Left forelimb (tissue), 1 donor: ENCODE measurements at places on chromosomes 7 and 10.

- no peak for DNase-seq
Observed at GRCh38 chr7:42606193-42606905, 305.5 kb downstream of the C7orf25 start.

DNA sequence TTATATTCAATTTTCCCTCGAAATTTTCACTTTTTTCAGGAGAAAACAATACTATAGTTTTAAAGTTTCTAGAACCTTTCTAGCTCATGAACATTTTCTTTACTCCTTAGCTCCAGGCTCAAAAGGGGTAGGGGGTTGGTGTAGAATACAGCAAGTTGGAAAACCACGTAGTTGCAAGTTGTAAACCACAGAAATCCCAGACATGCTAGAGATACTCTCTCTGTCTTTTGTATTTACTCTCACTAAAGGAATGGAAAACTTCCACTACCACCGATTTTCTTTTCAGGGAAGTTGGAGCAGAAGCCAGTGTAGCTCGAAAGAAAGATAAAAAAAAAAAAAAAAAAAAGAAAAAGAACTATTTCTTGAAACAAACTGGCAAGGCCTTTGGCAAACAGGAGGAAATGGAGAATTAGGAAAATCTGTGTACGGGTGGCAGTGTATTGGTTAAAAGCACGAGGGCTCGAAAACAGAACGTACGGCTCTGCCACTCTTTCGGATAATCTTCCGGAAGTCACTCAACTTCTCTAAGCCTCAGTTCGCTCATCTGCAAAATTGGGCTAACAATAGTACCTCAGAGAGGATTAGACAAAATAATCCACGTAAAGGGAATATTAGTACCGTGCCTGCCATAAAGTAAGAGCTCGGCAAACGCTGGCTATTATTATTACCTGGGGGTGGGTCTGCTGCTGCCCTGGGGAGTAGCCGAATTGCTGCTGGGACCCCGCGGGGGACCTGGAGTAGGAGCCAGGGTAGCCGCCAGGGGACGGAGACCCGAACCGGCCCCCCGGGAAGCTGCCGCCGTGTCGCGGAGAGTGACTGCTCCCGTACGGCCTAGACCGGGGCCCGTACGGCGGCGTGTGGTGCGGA, 628 bp downstream of the MPLKIP start:
- no peak for DNase-seq

- no peak for DNase-seq
Observed at GRCh38 chr10:104321725-104322415, 16.4 kb downstream of the ITPRIP start.

GRCh38 chr10:299969-300368, 164.7 kb downstream of the ZMYND11 start:
- no peak for DNase-seq

GRCh38 chr10:110348336-110348735, 43.6 kb upstream of the SMNDC1 start:
- DNase-seq = no peak

DNA sequence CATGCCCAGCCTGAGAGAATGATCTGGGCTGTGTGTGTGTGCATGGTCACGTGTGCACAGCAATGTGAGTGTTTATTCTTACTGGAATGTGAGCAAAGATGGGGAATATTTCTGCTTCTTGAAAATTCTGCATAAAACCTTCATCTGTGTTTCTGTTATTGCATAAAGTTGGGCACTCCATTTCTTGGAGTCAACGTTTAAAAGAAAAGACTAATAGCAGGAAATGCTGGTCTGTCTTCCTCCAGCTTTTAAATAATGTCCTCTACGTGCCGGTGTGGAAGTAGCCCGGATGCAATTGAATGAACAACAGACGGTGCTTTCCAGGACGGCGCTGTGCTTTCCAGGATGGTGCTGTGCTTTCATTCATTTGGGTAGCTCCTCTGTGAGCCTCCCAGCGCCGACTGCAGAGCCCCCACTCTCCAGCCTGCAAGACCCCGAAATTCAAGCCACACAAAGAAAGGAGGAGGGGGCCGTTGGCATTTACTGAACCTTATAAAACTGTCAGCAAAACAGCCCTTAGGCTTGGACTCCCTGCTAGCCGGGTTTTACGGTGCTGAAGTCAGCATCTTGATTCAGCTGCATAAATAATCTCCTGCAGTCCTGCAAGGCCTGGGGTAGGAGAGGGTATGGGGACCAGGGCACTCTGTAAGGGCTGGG, 158.2 kb upstream of the PRKCQ start:
- DNase-seq = no peak

GRCh38 chr7:17849504-17849903, 90.8 kb downstream of the SNX13 start:
- DNase-seq = no peak

DNA sequence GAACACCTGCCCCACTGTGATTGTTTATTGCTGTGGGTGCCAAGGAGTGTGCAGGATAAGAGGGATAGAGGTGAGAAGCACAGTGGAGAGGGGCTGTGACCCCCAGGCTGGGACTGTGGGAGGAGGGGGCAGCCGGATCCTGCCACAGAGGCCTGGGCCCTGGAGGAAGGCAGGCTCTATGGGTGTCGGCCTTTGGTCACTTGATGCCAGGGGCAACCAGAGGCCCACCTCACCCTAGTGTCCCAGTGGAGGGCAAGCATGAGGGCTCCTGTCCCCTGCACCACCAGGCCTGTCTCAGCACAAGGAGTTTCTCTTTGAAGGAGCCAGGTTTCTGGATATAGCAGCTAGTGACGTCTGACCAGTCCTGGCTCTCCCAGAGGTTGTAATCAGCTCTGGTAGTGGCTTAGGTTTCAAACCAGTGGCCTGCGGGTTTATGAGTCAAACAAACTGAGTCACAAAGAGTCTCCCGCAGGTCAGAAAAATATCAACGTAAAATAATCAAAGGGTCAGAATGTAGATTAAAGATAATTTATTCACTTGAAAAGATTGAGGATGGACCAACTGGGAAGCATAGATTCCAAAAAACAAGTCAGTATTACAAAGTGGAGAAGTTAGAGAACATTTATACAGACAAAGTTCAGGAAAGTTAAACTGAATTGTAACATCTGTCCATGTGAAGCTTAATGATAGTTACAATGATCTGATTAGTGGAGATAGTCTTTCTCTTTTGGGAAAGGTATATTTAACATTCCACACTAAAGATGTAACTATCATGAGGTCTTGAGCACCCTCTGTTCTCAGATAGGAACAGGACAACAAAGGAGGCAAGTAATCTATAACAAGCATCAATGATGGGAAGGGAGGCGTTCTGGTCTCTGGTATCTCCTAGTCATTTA, 37.2 kb upstream of the ZNF488 start:
- no peak for DNase-seq

DNA sequence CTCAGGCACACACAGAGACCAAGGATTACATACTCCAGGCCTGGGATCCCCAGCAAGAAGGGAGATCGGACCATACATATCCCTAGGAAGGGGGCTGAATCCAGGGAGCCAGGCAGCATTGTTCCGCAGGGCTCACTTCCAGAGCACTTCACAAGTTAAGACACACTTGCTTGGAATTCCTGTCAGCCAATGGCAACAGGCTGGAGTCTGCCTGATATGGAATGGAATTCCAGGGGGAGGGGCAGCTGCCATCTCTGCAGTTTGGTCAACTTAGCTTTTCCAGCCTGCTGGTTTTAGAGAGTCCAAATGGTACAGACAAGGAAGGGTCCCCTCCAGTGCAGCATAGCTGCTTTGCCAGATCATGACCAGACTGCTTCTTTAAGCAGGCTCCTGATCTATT, 290.0 kb upstream of the GLI3 start:
- no peak for DNase-seq

DNA sequence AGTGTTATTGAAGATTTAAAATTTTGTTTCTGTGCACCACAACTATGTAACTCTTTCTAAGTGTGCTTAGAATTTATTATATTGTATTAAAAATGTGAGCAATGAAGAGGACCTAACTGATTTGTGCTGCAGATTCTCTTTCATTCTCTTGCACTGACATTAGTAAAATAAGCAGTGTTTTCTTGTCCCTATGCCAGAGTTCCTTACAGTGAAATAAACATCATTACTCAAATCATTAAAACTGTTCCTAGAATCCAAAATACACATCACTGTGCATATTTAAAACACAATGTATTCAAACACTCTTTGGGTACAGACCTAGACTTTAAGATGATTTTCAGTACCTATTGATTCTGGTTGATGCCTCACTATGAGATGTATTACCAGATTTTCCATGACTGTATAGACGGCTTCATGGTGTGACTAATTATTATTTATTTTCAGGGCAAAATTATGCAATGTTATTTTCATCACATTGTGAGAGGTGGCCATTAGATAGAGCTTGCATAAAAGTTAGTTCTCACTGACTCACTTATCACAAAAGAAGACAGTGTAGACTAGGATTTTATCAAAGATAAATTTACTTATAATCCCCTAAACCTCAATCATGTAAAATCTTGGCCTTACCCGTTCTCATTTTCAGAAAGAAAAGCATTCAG, 93.4 kb downstream of the PTPRZ1 start:
- DNase-seq = no peak

- no peak for DNase-seq
Observed at GRCh38 chr10:62554632-62555199, 180.5 kb downstream of the ZNF365 start.

GRCh38 chr7:86991093-86991769, 68.2 kb downstream of the ELAPOR2 start:
- no peak for DNase-seq

DNA sequence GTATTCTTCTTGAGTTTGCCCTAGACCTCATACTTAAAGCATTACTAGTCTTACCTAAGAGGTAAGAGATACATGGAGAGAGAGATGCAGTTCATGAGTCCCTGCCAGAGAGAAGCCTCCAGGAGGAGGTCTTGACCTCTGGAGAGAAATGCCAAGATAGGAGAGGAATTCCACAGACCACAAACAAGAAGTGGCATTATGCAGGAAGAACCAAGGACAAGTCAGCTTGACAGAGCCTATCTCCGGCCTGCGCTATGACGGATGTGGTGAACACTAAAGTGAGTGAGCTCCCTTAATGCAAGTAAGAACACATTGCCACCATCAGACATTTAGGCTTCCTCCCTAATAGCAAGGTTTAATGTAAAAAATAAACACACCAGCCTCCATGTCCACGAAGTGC, 27.9 kb upstream of the COL1A2 start:
- DNase-seq = no peak

DNA sequence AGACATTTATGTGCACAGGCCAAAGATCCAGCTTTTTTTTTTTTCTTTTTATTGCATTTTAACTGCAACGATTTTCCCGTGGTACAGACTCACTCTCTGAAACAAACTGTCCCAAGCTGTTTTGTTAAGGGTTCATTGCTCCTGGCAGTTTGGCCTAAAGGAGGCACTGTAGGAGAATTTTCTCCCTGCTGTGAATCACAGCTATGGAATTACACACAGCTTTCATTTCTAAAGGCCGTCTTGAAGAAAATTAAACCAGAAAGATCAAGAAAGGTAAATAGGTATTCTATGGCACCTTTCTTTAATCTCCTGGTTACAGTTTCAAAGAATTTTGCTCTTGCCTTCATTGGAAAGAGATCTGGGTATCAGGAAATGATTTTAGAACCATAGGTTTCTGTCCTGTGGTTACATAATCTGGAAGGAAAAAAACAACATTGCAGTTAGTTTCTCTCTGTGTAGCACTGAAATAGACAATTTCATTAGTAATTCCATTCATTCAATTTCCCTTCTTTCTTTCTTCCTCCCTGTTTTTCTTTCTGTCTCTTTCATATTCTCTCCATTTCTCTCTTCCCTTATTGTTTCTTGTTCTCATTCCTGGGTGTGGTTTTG, 51.2 kb downstream of the PDK4 start:
- DNase-seq = no peak

DNA sequence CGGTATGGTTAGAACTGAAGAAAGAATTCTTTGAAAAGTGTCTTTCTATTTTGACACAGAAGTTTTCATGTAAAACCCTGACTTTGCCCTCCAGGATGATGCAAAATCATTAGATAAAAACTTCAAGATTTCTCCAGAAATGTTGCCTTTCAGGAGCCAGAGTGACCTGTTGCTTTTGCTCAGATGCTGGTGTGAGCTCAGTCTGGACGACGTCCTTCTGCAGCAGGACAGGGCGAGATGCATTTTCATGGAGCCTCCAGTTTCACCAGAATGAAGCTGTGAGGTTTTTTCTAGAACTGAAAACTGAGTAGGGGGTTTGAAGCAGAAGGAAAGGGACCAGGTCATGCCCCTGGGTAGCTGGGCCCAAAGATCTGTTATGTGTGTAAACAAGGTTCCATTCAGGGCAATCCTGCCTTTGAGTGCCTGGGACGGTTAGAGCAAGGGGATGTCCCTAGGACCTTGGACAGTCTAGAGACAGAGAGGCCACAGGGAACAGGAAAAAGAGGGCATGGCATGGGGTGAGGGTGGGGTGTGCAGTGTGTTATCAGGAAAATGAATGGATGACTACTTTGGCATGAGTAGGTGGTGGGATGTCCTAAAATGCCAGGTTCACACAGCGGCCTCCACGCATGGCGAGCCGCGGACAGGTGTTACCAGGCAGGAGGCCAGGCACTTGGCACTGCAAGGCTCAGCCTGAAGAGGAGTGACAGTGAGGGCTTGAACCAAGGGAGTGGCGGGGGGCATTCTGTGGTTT, 356.3 kb downstream of the CXCL12 start:
- DNase-seq = no peak

DNA sequence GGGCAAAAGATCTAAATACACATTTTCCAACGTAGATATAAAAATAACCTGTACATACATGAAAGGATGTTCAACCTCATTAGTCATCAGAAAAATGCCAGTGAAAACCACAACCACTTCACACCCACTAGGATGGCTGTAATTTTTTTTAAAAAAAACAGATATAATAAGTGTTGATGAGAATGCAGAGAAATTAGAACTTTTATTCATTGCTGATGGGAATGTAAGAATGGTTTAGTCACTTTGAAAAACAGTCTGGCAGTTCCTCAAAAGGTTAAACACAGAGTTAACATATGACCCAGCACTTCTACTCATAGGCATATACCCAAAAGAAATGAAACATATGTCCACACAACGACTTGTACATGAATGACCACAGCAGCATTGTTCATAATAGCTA, 32.3 kb upstream of the PRKCQ start:
- DNase-seq = no peak
